ENCODE measurements at places on chromosomes 3 and 15. TPM values are rescaled to one million over a fixed set of nuclear protein-coding genes. Genes with fewer than 3 reads are reported as not detected.

DNA sequence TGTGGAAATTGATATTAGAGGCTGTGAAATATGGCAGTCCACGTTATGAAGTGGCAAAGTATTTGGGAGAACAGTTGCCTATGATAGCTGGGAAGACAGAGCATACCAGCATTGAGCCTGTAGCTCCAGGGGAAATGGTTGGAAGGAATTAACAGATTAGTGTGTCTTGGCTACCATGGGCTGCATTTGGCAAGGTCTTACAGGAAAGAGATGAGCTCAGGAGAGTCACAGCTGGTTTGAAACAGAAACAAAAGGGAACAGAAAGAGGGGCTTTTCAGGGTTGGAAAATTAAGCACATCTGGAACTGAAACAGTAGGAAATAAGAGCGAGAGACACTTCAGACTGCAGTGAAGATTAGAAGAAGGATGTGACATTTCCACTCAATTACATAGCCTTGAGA, 141.7 kb downstream of the FBLN2 start:
- no peak for DNase-seq

GRCh38 chr15:52668133-52668532, 11.1 kb downstream of the ATOSA start:
- no peak for DNase-seq

DNA sequence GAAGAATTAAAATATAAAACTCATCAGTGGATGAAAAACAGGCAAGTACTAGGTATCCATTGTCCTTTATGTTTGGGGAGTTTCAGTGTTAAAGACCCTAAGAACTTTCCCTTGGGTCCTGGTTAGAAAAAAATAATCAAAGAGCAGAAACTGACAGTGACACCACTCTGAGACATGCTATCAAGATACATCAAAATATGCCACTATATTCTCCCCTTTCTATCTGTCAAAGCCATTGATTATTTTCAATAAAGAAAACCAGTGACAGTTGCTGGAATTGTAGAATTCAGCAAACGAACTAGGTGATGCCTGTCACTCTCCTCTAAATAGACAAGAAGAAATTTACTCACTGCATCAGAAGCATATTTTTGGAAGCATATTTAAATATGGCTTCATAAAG, 496.7 kb upstream of the CFAP20DC start:
- DNase-seq: no peak

DNA sequence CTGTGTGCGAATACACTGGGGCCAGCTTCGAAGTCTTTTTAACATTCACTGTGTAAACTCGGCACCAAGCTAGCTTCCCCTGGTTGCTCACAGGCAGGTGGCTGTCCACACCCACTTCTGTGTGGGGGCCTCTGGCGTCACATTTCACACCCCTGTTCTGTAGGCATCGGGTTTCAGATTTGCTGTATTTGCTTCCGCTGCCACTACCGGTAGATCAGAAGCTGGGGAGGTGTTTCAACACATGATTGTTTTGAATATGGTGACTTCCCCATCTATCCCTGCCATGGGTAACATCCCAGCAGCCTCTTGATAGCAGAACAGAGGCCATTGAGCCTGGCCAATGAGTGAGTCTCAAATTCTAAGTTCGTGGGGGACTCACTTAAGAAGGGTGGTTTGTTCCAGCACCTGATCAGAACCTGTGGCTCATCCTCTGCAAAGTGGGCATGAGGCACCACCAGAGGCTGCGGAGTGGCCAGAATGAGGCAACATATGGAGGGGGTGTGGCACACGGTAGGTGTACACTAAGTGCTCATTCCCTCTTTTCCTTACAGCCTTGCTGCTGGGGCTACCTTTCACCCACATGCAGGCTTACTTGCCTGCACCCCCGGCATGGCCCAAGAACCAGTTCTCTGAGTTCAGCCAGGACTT, 61.5 kb downstream of the IQSEC1 start:
- DNase-seq: peak; percentile 59

DNA sequence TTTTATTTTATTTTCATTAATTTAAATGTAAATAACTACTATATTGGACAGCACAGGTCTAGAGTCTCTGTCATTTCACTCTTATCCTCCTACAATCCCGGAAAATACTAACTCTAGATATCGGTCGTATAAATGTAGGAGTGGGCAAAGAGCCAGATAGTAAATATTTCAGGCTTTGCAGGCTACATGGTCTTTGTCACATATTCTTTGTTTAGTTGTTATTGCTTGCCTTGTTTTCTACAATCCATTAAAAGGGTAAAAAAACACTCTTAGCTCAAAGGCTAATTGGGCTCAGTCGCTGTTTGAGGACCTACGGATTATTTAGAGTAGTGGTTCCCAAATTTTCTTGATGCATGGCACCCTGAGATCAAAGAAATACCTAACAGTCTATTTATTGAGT, 1.7 kb downstream of the KNL1 start:
- DNase-seq: no peak

GRCh38 chr15:33313491-33313890, 2.7 kb downstream of the RYR3 start:
- DNase-seq: no peak

DNA sequence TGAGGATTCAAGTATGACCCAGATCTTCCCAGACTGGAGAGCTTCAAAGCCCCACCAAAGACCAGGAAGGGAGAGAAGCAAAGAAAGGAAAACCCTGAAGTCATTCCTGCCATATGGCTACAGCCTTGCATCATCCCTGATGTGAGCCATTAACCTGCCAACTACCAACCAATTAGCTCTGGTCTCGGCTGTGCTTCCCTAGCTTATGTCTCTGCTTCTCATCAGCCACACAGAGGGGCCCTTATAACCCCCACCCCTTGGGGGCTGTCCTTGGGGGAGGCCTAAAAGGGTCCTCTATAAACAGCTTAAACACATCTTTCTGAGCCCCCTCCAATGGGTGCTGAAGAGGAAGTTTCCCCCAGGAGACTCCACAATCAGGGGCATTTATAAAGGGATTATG, 52.8 kb downstream of the NOX5 start:
- DNase-seq: no peak

DNA sequence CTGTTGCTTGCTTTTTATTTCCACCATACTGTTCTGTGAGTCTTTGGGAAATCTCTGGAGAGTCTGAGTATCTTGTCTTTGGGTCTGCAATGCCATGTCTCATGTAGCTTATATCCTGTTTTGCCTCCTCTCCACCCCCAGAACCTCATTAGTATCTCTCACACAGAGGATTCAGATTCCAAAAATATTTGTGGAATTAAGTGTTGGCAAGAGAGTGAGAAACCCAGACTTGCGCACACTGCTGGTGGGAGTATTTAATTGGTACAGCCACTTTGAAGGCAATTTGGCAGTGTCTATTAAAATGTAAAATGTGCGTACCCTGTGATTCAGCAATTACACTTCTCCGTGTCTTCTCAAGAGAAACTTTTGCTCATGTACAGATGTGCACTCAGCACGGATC, 68.6 kb downstream of the ZNF621 start:
- DNase-seq: no peak

- no peak for DNase-seq
Measured at GRCh38 chr15:57667171-57667849, 39.2 kb upstream of the POLR2M start.

GRCh38 chr3:127791221-127791913, 30.9 kb downstream of the MGLL start:
- DNase-seq: peak; percentile 30

GRCh38 chr15:43103907-43104306, 1.9 kb downstream of the UBR1 start:
- DNase-seq: no peak

- DNase-seq: no peak
Measured at GRCh38 chr15:88744548-88745020, 58.7 kb upstream of the ACAN start.

DNA sequence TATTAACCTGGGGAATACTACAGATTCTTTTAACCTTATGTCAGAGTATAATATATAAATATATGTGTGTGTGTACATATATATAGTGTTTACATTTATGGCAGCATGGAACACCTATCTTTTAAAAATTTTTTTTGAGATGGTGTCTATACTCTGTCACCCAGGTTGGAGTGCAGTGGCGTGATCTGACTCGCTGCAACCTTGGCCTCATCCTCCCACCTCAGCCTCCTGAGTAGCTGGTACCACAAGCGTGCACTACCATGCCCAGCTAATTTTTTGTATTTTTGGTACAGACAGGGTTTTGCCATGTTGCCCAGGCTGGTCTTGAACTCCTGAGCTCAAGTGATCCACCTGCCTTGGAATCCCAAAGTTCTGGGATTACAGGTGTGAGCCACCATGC, 18.5 kb upstream of the ERICH6 start:
- DNase-seq: no peak

Gene SI
- not detected for total RNA-seq

Gene CIB1
- total RNA-seq: 35.5 TPM

Gene CSTA
- 9.3 TPM for total RNA-seq

Gene MCF2L2
- total RNA-seq: 1.0 TPM

Gene PDIA3
- 304 TPM for total RNA-seq

Gene AMOTL2
- 82.1 TPM for total RNA-seq

Gene SCAPER
- total RNA-seq: 44.3 TPM

Data from aorta (tissue), 5 donors.